Activated T-helper 17 cell treated with anti-CD3 and anti-CD28 coated beads, Interleukin-2, amount 50 U/mL, for 72 hours (primary cell): ENCODE measurements at places on chromosomes 4 and X. TPM values are rescaled to one million over a fixed set of nuclear protein-coding genes. Genes with fewer than 3 reads are reported as not detected.
A peak's percentile ranks its signal among the peaks of the same experiment; 100 is the strongest.

The SSX3 gene
- total RNA-seq: not detected

The NEUROG2 gene
- not detected for total RNA-seq

The ODAPH gene
- total RNA-seq: 0.87 TPM

The CXCL8 gene
- total RNA-seq: 14.5 TPM

The RHOXF1 gene
- total RNA-seq: 0.37 TPM

The F11 gene
- total RNA-seq: not detected

The ZNF732 gene
- not detected for total RNA-seq

The FAM50A gene
- total RNA-seq: 49.3 TPM

The UBQLN2 gene
- 40.7 TPM for total RNA-seq

GRCh38 chr4:40966091-40966490, 216.3 kb downstream of the NSUN7 start:
- ATAC-seq: no peak

- no peak for ATAC-seq
Measured at GRCh38 chr4:176451443-176451842, 131.7 kb downstream of the SPCS3 start.

GRCh38 chr4:112927544-112927943, 121.9 kb upstream of the ANK2 start:
- no peak for ATAC-seq

DNA sequence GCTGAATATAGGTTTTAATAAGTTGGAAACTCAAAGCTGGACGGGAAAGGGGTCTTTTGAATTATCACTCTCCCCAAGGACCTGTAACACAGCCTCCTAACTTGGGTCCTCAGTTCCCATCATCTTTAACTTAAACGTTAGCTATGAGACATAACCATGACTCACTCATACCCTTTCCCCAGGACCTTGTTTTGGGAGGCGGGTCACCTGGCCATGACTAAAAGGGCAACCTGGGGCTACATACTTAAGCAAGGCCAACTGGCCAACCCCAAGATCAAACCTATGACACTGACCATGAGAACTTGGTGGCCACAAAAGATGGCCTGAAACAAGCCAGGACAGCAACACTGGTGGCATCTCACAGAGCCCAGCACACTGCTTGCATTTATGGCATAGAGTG, 89.0 kb downstream of the SH3KBP1 start:
- peak; percentile 71 for ATAC-seq

- ATAC-seq: no peak
Measured at GRCh38 chrX:100478714-100479306, 68.7 kb upstream of the PCDH19 start.

GRCh38 chr4:99855678-99856077, 38.5 kb downstream of the LAMTOR3 start:
- ATAC-seq: no peak

GRCh38 chr4:14898989-14899388, 103.3 kb upstream of the CPEB2 start:
- ATAC-seq: no peak

- ATAC-seq: no peak
Measured at GRCh38 chr4:2008671-2008920, 178 bp downstream of the NELFA start.

DNA sequence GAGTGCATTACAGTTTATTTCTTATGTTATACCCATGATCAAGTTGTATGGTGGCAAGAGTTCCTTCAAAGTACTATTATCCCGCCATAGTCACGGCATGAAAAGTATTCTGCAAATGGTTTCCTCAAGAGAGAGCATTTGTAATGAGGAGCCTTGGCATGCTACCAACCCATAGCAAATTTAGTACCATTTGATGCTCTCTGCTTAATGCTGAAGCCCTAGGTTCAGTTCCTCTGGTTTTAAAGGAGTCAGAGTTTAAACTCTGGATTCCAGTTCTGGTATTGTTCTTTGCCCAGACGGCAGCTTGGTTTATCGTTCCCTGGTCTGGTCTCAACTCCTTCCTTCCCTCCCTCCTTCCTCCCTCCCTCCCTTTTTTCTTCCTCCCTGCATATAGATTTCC, 371.3 kb downstream of the BMPR1B start:
- ATAC-seq: no peak

DNA sequence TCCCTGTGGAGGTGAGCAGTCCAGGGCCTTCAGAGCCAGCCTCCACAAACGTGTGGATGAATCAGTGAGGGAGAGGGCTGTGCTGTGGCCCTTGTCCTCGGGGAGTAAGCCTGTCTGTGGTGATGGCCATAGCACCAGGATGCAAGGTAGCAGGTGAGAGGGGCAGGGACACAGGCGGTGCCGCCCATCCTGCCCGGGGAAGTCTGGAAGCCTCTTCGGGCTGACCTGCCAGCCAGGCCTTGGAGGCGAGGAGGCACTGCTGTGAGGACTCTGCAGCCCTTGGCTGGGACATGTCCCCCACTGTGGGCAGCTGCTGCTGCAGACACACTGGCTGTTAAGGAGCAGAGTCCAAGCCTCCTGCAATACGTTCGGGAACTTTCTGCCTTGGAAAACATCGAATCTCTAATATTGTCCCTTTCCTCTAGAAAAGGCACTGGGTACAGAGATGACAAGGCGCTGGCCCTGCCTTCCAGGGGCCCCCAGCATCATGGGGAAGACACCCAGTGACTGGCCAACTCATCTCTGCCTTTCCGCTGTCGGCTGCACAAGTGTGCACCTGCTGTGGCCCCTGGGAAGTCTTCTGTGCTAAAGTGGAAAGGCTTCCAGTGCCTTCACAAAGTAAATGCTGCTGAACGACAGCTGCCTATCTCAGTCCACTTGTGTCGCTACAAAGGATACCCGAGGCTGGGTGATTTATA, 101.4 kb downstream of the ADRA2C start:
- no peak for ATAC-seq

GRCh38 chrX:101759000-101759399, 99.3 kb upstream of the ARMCX2 start:
- peak; percentile 50 for ATAC-seq

- ATAC-seq: no peak
Measured at GRCh38 chr4:84366161-84366560, 132.9 kb downstream of the NKX6-1 start.

GRCh38 chr4:38821739-38822138, 17.1 kb upstream of the TLR1 start:
- no peak for ATAC-seq

DNA sequence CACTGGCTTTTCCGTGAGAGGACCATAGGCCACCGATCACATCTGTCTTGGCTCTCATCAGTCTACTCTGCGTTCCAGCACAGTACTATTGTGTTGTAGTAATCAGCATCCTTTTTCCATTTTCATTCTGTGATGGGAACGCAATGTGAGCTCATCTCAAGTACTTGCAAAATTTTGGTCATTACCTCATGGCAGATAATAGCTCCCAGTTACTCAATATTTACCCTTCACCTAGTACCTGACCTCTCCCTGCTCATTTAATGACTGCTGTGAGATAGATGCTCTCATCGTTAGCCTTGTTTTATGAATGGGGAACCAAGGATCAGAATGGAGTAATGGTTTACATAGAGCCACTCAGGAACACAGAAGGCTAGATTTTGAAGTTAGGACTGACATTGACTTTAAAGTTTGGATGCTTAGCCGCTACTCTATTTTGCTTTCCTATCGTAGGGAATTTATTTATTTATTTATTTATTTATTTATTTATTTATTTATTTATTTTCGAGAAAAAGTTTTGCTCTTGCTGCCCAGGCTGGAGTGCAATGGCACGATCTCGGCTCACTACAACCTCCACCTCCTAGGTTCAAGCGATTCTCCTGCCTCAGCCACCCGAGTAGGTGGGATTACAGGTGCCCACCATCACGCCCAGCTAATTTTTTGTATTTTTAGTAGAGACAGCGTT, 6.5 kb upstream of the GPR101 start:
- no peak for ATAC-seq
